Aorta (tissue), 5 donors: ENCODE measurements at places on chromosomes 7 and 10. TPM values are rescaled to one million over a fixed set of nuclear protein-coding genes. Genes with fewer than 3 reads are reported as not detected.

GRCh38 chr10:73950155-73950948 is 39.4 kb downstream of the PLAU start:
- no peak for DNase-seq
- H3K27me3 ChIP-seq, result no peaks in the 10 kb centered on the region
- no peaks in the 10 kb centered on the region for H3K36me3 ChIP-seq
- H3K4me3 ChIP-seq, result no peak overlapping the region
- H3K27ac ChIP-seq, result peak overlapping the region; percentile 31

- no peak overlapping the region for H3K27ac ChIP-seq
- no peaks in the 10 kb centered on the region for H3K36me3 ChIP-seq
- H3K27me3 ChIP-seq, result no peaks in the 10 kb centered on the region
Measured at GRCh38 chr7:80106498-80107113, 28.0 kb upstream of the GNAI1 start.

DNA sequence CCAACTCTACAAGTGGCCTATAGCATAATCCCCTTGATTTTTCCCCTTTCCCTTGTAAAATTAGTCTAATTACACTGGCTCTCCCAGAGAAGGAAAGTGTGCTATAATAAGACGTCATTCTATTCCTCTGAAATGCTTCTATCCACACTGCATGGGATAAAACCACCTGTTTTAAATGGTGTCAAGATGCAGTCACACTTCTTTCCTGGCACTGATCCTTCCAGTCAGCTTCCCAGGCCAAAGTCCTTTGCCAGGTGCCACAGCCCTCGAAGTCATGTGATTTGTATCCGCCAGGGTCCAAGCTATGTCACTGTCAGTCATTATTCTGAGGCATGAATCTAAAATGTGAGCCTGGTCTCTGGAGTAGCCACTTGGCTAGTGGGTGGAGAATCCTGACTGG is 169.0 kb upstream of the KIAA1217 start:
- no peak overlapping the region for H3K4me3 ChIP-seq
- H3K36me3 ChIP-seq, result no peaks in the 10 kb centered on the region
- no peaks in the 10 kb centered on the region for H3K4me1 ChIP-seq
- H3K27ac ChIP-seq, result no peak overlapping the region

- no peaks in the 10 kb centered on the region for H3K27me3 ChIP-seq
- H3K27ac ChIP-seq, result peak overlapping the region; percentile 0
- peak overlapping the region; percentile 94 for H3K4me3 ChIP-seq
Measured at GRCh38 chr7:101814991-101815825, 2.2 kb upstream of the CUX1 start.

Gene STK32C
- total RNA-seq, result 12.2 TPM

Gene NCF1
- total RNA-seq, result 16.4 TPM

DNA sequence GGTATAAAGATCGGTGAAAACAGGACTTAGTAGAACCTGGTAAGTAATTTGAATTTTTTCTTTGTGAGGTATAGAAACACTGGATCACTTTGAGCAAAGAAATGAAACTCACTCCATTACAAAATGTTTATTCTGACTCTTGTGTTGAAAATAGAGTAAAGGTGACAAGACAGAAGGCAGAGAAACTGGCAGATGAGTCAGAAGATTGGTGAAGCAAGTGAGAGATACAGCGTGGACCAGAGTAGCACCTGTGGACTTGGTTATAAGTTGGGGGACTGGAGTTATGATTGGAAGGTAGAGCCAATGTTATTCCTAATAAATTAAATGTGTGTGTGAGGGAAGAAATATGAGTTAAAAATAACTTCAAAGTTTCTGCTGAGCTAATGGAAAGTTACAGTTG is 620.9 kb downstream of the ZWINT start:
- H3K27ac ChIP-seq, result no peak overlapping the region
- H3K36me3 ChIP-seq, result no peaks in the 10 kb centered on the region
- DNase-seq, result no peak
- no peak overlapping the region for H3K4me3 ChIP-seq
- H3K27me3 ChIP-seq, result no peaks in the 10 kb centered on the region
- H3K4me1 ChIP-seq, result no peaks in the 10 kb centered on the region

DNA sequence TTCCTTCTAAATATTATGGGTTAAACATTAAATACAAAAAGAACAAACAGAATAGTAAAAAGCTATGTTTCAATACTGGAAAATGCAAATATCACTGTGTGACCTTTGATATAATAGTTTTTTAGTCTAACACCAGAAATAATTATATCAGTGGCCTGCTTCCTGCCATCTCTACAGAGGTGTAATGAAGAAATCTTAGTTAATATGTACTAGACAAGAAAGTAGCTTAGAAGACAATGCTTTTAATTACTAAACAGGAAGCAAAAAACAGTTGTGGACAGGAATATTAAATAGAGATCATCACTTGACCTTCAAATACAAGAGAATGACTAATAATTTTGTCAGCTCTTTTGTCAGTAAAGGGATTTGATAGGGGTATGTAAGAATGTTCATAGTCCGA is 47.4 kb upstream of the LRRN3 start:
- DNase-seq, result no peak
- no peaks in the 10 kb centered on the region for H3K36me3 ChIP-seq
- no peak overlapping the region for H3K27ac ChIP-seq

- H3K36me3 ChIP-seq, result no peaks in the 10 kb centered on the region
- H3K4me1 ChIP-seq, result no peaks in the 10 kb centered on the region
- H3K4me3 ChIP-seq, result no peak overlapping the region
Measured at GRCh38 chr7:132244903-132245480, 331.3 kb downstream of the PLXNA4 start.

Gene EPO
- not detected for total RNA-seq

Gene FMC1
- total RNA-seq, result 6.9 TPM

Gene CCDC172
- not detected for total RNA-seq

DNA sequence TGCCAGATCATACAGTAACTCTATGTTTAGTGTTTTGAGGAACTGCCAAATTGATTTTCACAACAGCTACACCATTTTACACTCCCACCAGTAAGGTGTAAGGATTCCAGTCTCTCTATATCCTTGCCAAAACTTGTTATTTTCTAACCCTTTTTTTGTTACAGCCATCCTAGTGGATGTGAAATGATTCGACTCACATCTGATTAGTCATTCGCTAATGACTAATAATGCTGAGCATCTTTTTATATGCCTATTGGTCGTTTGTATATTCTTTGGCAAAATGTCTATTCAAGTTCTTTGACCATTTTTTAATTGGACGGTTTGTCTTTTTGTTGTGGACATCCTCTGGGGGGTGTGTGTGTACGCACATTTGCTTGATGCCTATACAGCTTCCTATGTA is 142.8 kb downstream of the DGKB start:
- no peaks in the 10 kb centered on the region for H3K4me1 ChIP-seq
- H3K27me3 ChIP-seq, result no peaks in the 10 kb centered on the region
- H3K4me3 ChIP-seq, result no peak overlapping the region
- DNase-seq, result no peak

DNA sequence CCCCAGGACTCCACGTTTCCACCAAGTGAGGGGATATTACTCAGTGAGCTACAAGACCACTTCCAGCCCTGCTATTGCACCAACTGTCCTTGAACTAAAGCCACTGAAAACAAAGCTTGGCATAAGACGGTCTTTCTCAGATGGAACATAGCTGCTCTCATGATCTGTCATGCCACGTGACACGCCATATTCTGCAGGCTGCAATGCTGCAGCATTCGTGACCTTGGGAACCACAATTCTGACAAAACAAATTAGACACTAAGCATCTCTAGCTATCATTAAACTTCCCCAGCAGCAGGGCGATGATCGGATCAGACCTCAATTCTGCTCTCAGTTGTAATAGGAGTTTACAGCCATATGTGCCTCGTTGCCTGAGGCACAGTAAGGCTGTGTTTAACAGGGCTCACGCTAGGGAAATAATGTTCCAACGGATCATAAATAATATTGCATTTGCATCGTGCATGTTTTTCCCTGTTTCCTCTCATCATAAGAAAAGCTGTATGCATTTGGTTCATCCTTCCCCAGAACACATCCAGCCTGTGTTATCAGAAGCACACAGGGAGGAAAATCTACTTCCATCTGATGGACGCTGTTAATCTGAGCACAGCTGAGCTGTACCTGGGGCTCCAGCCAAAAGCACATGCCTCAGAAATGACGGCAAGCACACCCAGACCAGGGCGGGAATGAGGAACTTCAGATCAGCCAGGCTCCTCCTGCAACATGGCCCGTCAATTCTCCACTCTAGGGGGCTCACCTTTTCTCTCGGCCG is 38.6 kb upstream of the CNPY1 start:
- H3K36me3 ChIP-seq, result no peaks in the 10 kb centered on the region
- H3K4me1 ChIP-seq, result no peaks in the 10 kb centered on the region
- DNase-seq, result no peak
- no peaks in the 10 kb centered on the region for H3K27me3 ChIP-seq

DNA sequence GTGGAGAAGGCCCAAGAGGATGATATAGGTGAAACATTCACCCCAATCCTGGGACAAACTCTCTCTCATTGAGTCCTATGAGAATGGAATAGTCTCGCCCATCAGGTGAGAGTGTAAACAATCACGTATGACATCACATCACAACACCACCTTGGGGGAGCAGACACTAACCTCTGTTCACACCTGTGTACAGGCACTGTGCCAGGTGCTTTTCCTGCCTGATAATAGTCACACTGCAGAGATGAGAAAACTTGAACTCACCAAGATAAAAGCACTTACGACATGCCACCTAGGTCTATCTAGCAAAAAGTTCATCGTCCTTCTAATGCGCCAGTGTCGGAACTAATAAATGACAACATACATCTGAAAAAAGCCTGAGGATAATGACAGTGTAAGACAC is 187.8 kb downstream of the FAM107B start:
- no peak overlapping the region for H3K27ac ChIP-seq
- no peak overlapping the region for H3K4me3 ChIP-seq
- DNase-seq, result no peak
- H3K4me1 ChIP-seq, result no peaks in the 10 kb centered on the region
- H3K27me3 ChIP-seq, result no peaks in the 10 kb centered on the region

DNA sequence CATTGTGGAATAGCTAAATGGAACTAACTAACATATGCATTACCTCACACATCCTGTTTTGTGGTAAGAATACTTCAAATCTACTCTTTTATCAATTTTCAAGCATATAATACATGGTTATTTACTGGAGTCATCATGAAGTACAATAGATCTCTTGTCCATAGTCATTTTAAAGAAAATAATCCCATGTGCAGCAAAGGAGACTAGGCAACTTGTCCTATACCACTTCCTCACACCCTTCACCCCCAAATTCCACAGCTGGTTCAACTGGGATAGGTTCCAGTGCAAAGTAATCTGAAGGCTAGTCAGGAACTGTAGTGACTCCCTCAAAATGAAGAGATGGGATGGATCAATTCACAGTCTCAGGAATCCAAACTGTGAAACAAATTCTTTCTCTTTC is 176.1 kb downstream of the SGMS1 start:
- no peak overlapping the region for H3K27ac ChIP-seq
- no peak overlapping the region for H3K4me3 ChIP-seq
- no peak for DNase-seq
- no peaks in the 10 kb centered on the region for H3K4me1 ChIP-seq
- no peaks in the 10 kb centered on the region for H3K36me3 ChIP-seq
- no peaks in the 10 kb centered on the region for H3K27me3 ChIP-seq

Gene PNLIPRP2
- 1.2 TPM for total RNA-seq

DNA sequence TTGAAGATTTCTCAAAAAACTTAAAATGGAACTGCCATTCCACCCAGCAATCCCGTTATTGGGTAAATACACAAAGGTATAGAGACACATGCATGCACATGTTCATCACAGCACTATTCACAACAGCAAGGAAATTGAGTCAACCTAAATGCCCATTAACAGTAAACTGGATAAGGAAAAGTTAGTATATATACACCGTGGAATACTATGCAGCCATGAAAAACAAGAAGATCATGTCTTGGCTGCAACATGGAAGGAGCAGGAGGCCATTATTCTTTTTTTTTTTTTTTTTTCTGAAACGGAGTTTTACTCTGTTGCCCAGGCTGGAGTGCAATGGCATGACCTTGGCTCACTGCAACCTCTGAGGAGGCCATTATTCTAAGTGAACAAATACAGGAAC is 749.0 kb downstream of the MAGI2 start:
- H3K4me3 ChIP-seq, result no peak overlapping the region
- H3K36me3 ChIP-seq, result no peaks in the 10 kb centered on the region
- H3K27me3 ChIP-seq, result no peaks in the 10 kb centered on the region
- no peak overlapping the region for H3K27ac ChIP-seq
- H3K4me1 ChIP-seq, result peaks cover 1% of the 10 kb centered on the region
- no peak for DNase-seq

Gene ATAD1
- total RNA-seq, result 43.4 TPM

DNA sequence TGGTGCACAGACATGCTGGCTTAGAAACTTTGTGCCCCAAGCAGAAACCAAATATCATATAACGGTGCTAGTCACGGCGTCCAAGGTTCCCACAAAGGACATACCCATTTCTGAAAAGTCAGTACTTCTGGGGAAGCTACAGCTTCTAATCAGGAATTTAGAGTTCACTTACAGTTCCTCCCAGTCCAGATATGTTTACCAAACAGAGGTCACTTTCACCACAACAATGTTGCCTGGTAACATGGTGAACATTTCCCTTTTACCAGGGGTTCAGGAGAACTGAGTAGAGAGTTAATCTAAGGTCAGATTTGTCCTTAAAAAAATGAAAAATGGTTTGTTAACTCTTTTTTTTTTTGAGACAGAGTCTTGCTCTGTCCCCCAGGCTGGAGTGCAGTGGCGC is 265.9 kb upstream of the MKLN1 start:
- no peaks in the 10 kb centered on the region for H3K36me3 ChIP-seq
- no peak overlapping the region for H3K4me3 ChIP-seq
- no peak for DNase-seq
- H3K27ac ChIP-seq, result no peak overlapping the region
- no peaks in the 10 kb centered on the region for H3K27me3 ChIP-seq
- peaks cover 2% of the 10 kb centered on the region for H3K4me1 ChIP-seq

DNA sequence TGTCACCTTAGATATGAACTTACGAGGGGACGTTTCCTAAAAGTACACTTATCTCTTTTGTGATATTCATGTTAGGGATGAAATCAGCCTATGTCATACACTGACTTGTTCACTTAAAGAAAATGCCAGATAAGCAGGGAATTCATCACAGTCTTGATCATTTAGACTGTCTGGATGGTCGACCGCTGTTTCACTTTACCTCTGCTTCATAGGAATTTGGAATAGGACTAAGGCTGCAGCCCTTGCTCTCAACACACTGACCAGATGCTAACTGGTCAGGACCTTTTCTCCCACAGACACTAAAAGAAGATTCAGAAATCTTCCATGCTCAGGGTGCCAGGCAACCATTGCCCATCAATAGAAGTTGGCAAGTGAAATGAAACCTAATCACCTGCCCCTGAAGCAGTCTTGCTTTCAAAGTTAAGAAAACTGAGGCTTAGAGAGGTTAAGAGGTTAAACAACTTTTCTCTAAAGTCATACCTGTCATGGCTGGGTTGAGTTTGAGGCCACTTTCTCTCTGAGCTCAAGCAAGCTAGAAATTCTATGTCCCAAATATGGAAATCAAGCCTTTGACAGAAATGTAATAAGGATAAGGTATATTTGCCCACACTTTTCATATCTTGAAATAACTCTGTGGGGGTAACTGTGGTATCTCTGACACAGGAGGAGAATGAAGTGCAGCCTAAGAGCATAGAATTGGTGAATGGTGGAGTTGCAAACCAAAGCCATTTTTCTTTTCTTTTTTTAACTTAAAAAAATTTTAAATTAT is 77.1 kb downstream of the MAP3K8 start:
- no peak overlapping the region for H3K4me3 ChIP-seq
- no peak for DNase-seq
- peaks cover 5% of the 10 kb centered on the region for H3K4me1 ChIP-seq
- H3K36me3 ChIP-seq, result no peaks in the 10 kb centered on the region
